ENCODE measurements at places on chromosomes 2 and 18.

DNA sequence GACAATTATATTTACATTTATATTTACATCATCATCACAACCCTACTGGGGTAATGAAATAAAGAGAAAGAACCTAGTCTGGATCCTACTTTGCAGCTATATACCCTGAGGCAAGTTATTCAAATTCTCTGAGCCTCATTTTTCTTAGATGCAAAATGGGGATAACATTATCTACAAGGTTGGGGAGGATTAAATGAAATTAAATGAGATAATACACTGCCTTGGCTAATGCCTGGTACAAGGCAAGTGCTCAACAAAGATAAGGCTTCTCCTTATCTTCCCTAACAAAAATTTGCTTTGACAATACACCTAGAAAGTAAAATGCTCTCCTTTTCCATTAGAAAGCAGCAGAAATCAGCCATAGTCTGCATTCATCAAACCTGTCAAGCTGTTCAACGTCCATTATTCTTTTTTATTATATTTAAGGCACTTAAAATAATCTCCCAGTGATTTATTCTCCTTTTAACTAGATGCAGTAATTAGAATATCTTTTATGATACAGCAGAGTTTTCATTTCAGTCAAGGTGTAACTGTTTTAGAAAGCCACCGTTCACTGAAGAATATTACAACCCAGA, 44.8 kb downstream of the TCF4 start:
- DNase-seq = no peak

GRCh38 chr2:239803102-239803765, 221.9 kb downstream of the NDUFA10 start:
- no peak for DNase-seq

DNA sequence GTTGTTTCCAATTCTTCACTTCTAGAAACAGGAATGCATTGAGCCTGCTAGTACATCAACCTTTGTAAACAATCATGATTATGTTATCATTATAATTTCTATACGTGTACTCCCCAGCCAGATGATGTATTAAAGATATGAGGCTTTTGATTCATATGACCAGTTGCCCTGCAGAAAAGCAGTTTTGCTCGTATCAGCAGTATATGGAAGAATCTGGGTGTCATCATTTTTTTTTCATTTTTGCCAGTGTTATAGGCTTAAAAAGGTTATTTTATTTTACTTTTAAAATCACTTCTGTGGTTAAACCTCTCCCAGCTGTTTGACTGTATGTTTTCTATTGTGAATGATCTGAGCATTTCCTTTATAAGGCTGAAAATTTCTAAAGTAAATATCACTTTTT, 471.8 kb upstream of the NRP2 start:
- no peak for DNase-seq

- no peak for DNase-seq
These were observed 59.0 kb upstream of the THOC1 start for GRCh38 chr18:326846-327245.

DNA sequence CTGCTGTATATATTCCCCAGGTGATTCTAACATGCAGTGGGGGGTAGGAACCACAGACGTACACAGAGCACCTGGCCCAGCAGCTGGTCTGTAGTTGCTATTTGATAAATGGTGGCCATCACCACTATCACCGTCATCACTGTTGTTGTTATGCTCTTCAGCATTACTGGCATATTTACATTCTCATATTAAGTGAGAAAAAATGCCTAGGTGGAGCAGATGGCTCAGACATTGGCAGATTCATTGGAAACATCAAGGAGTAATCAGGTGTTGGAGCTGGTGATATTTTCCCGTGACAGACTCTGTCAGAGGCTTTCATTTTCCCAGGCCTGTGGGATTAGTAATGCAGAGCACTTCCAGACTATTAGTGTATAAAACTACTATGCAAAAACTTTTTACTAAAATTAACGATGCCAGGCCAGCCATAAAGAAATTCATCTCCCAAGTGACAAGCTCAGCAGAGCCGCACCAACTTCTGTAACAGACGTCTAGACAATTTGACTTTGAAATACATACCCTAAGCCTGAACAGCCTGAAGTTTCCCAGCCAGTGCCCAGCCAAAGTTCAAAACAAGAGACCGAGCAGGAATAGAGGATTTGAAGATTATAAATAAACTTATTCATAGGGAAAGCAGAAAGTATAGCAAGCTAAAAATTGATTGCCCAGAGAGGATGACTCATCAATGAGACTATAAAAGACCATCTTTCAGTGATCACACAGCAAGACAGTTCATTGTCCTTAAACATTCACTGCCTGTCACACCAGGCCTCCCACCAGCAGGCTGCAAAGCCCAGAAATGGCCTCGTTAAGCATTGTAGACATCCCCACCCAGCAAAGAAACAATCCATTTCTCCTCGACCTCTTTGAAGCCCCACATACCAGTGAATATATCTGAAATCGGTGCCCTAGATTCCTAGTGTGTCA, 247.4 kb upstream of the CHAC2 start:
- no peak for DNase-seq

DNA sequence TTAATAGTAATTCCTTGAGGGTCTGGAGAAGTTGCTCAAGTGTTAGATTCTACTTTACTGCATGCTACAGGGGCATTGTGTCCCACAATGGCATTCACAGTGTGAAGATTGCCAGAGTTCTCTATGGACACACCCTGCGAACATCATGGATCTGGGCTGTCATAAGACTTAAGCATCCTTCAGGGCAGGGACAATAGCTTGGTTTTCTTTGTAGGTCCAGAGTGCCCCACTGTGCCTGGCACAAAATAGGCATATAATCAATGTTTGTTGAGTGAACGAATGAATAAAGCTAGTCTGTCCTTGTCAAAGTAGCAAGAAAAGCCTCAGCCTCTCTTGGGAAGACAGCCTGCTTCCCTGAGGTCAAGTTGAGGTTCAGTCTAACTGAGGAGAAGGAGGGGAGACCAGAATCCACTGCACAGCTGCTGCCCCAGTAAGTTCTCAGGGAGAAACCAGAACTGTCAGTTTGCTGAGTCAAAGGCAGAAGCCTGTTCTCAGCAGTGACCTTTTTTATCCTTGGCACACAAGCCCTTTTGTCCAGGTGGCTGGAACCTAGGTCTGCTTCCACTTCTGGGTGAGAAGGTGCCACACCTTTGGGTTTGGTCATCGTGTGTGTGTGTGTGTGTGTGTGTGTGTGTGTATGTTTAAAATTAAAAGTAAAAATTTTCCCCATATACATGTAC, 15.0 kb downstream of the INPP4A start:
- DNase-seq = no peak

DNA sequence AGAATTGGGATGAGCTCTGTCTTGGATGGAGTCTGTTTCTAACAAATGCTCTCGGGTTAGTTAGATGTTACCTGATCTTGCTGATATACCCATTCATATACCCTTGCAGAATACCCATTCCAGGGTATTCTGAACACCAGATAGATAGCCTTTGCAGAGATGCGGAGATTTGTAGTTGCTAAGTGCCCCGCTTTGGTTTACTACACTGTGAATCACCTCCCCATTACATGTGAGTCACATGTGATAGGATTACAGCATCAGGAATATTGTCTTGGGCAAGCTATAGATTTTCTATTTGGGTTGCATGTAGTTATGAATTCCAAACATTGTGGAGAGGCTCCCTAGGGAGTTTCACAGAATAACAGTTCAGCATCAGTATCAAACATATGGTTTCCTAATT, 3.8 kb downstream of the VSNL1 start:
- no peak for DNase-seq

- DNase-seq = no peak
These were observed 19.5 kb upstream of the DCDC2C start for GRCh38 chr2:3683748-3684454.

DNA sequence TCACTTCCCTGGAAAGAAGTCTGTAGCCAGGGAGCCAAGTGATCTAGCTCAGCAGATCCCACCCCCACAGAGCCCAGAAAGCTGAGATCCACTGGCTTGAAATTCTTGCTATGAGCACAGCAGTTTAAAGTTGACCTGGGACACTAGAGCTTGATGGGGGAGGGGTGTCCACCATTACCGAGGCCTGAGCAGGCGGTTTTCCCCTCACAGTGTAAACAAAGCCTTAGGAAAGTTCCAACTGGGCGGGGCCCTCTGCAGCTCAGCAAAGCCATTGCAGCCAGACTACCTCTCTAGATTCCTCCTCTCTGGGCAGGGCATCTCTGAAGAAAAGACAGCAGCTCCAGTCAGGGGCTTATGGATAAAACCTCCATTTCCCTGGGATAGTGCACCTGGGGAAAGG, 887.2 kb upstream of the LRATD1 start:
- DNase-seq = no peak

- DNase-seq = no peak
These were observed 26.9 kb upstream of the RAB31 start for GRCh38 chr18:9681217-9681616.

DNA sequence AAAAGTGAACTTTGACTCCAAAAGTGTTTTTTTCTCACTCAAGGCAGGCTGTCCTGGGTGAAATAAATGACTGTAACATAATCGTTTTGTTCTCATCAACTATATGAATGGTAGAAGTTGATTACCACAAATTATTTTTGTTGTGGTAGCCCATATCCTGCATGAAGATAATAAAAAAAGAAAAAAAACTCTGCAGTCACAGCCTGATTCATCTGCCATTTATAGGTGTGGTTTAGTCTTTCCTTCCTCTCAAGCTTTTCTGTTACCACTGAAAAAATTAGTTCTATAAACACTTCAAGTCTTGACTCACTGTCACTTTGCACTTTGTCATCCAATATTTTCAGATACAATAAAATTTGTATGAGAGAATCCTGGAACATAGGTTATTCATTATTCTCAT, 522.0 kb downstream of the PLCL1 start:
- peak; percentile 70 for DNase-seq

DNA sequence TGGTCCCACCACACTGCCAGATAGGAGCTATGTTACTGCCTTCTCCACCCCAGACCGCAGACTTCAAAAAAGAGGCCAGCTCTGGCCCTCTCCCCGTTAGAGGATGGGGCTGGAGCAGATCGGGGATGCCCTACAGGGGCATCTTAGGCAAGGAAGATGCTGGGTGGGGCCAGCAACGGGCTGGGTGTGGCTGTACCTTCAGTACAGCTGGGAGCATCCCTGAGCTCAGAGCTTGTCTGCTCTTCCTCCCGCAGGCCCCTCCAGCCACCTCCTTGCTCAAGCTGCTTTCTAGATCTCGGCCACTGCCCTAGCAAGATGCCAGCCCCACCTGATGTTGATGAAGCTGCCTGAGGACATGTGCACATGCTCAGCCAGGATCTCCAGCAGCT, 9.8 kb downstream of the PTPRN start:
- DNase-seq = no peak

DNA sequence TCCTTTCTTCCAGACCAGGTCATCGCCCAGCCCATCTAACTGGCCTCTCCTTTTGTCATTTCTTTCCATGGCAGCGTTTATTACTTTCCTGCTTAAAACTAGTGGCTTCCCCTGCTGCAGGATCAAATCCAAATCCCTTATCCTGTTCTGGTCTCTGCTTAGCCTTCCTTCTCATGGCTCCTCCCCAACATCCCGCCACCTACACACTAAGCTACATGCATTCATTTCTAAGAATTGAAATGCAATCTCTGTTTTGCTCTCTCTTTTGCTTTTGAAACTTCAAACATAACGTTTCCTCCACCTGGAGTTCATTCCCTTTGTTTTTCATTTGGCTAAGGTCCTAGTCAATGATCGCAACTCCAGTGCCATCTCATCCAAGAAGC, 18.0 kb upstream of the DPP4 start:
- no peak for DNase-seq

DNA sequence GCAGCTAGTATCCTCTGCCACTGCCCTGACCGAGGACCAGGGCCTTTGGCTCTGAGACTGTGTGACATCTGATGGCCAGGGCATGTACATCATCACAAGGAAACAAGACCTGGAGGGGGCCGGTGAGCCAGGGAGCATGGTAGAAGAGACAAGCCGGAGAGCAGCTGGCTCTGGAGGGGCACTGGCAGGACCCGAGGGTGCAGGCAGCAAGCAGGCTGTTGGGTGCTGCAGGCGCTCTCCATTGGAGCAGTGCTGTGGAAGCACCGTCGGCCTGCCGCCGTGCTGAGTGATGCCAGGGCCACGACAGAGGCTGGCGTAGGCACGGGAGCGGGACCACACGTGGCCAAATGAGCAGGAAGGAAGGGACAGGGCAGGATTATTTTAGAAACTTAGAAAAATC, 335.2 kb downstream of the GBX2 start:
- DNase-seq = no peak
